ENCODE measurements at places on chromosomes 5 and 9.

DNA sequence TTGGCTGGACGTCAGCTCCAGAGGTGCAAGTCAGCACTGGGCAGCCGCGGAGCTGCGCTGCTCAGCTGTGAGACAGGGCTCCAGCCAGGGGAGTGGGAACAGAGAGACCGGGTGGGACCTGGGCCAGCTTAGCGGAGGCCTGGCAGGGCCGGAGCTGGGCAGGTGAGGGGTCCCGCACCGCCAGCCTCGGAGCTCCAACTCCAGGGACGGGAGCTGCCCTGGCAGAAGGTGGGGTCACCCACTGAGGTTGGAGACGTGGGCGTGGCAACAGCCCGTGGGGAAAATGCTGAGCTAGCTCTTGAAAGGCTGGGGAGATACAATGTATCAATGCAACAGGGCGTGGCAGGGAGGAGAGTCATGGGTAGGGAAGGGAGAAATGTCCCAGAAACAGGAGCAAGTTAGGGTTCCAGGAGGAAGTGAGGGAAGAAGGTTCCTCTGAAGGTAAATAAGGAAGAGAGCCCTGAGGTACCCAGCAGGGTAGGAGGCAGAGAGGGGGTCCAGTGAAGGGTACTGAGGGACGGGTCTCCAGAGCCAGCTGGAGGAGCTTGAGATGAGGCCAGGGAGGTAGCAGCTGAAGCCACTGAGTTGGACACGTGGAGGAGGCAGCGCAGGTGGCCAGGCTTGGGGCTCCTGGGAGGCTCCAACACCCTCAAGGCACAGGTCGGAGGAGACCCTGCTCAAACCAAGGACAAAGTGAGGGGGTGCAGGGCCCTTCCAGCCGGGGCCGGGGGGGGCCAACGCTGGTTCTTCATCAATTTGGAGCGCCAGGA, 736 bp upstream of the NKD2 start:
- DNase-seq = no peak

- DNase-seq = no peak
Observed at GRCh38 chr5:122805481-122805880, 30.6 kb downstream of the SNX2 start.

- DNase-seq = no peak
Observed at GRCh38 chr9:134993416-134993815, 75.7 kb upstream of the FCN1 start.

DNA sequence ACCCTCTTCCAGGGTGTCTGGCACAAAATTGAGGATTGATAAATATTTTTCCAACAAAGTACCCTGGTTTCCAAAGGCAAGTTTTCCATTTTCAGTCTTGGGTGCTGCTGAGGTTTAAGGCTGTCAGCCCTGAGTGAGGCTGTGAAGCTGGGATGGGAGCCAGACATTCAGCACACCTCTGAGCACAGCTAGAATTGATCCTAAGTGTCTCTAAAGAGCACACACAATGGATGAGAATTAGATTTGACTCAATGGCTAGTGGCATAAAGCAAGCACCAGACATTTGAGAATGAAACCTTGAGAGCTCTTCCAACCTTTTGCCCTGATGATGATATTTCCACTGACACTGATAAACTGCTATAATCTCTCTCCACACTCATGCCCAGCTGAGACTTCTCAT, 131.5 kb downstream of the MARCHF11 start:
- DNase-seq = no peak

- DNase-seq = peak; percentile 7
Observed at GRCh38 chr9:33465596-33466564, 7.8 kb downstream of the NOL6 start.

- no peak for DNase-seq
Observed at GRCh38 chr5:116559673-116560164, 14.9 kb downstream of the SEMA6A start.

- DNase-seq = no peak
Observed at GRCh38 chr5:169721771-169722170, 84.7 kb downstream of the DOCK2 start.

DNA sequence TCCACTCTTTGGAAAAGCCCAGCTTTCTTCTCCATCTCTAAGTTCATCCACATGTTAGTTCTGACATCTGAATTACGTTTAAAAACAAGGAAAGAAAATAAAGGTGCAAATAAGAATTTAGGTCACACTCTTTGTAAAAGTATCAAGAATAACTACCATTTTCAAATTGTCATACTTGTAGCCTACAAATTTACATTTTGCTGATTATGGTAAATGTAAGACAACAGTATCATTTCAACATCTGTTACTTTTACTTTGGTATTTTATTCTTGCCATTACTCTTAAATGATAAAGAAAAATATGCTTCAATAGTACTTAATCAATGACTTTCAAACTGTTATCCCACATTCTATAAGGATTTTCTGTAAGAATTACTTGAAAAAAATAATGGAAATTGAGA, 9.8 kb upstream of the PURA start:
- DNase-seq = no peak

DNA sequence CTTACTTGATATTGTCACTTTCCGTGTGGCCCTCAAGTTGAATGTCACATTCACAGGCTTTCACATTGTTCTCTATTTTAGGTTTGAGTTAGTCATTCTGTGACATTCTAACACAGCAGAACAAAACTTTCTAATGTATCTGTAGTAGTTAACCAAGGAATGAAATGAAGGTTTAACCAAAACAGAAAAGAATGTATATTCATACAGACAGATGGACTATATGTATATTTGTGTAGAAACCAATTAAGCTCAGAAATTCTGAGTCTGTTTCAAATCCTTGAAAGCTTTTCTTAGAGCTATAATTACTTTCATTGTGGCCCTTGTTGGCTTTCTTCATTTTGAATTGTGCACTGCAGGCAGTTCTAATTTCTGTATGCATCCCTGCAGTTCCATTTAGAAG, 654.7 kb downstream of the LRRC70 start:
- DNase-seq = no peak

GRCh38 chr5:173456181-173456580, 128.0 kb upstream of the STC2 start:
- no peak for DNase-seq

DNA sequence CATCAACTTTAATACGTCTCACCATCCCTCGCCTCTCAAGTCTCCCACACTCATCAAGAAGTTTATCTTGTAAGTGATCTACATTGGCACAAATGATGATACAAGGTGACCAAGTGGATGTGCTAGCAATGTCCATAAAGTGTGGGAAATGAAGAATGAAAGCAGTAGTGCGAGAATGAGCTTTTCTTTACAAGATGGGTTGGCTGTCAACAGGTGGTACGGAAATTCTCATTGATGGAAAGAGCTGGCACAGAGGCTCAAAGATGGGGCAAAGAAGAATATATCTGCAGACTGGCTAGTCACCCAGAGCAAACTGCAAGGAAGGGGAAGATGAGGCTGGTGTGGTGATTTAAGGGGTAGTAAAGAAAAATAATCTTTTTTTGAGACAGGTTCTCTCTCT, 640.8 kb downstream of the MAT2B start:
- no peak for DNase-seq

GRCh38 chr5:180315762-180316212, 23.9 kb upstream of the MAPK9 start:
- DNase-seq = peak; percentile 85

DNA sequence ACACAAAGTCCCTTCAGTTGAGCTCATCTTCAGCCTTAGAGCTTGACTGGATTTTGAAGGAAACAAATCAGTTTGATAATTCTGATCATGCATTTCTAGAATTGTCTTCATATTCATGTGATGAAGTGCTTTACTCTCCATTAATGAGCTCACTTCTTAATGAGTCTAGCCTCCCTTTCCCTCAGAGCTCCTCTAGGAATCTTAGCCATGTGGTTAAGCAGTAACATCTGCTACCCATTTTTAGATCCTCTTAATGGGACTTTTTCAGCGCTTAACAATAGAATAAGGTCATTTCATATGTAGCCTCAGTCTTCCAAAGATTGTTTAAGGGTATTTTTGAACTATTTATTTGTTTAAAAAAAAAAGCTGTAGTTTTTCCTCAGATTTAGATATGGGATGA, 36.9 kb upstream of the LURAP1L start:
- no peak for DNase-seq

- DNase-seq = no peak
Observed at GRCh38 chr9:2459756-2460155, 161.8 kb upstream of the VLDLR start.

DNA sequence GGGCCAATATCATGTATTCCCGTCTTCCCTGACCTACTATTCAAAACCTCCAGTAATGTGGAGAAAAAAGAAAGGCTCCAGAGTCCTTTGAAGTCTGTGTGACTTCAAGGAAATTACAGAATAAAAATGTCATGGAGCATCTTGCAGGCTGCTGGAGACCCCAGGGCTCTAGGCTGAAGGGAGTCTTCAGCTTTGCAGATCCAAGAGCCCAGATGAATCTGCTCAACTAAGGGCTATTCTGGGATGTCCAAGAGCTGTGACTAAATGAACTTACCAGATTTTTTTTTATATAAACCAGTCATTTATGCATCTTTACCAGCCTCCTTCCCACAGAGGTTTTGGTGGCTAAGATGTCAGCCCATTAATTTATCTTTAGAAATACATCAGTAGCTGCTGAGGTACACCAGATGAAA, 167.3 kb downstream of the MUSK start:
- no peak for DNase-seq

DNA sequence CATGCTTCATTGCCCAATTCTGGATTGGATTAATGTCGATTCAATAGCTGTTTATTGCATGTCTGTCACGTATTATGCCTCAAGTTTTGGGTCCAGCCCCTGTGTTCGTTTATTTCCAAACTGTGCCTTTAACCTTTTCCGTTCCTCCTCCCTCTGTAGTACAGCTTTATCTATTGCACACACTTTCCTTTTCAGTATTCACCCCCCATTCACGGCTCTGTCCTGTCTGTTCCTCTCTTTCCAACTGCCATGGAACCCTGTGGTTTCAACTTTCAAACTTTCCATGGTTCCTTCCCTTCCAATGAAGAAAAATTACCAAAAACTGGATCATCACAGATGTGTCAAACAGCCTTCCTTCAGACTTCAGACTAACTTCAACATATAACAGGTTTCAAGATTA, 17.1 kb downstream of the SMARCA2 start:
- no peak for DNase-seq

- DNase-seq = no peak
Observed at GRCh38 chr5:132396589-132397031, 27.1 kb downstream of the SLC22A5 start.

DNA sequence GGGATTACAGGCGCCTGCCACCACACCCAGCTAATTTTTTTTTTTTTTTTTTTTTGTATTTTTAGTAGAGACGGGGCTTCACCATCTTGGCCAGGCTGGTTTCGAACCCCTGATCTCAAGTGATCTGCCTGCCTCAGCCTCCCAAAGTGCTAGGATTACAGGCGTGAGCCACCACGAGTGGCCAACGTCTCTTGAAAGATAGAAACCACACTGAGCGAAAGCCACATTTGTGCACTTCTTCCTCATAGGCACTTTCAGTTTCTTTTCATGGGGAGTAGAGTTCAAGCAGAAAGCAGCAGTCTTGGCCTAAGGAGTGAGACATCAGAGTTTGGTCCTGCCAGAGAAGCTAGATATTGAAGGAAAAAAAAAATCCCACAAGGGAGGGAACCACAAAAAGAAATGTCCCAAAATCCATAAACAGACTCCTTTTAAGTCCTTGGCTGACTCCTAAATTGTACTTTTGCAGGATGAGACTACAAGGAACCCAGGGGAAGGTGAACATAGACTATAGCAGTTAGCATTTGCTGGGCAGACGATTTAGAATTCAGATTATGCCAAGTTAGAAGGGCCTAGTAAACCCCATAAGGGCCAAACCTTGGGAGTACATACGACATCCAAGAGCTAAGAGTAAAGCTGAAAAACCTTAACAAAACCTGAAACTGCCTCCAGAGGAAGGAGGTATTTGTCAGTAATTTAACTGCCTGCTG, 43.9 kb upstream of the GLIPR2 start:
- peak; percentile 67 for DNase-seq

DNA sequence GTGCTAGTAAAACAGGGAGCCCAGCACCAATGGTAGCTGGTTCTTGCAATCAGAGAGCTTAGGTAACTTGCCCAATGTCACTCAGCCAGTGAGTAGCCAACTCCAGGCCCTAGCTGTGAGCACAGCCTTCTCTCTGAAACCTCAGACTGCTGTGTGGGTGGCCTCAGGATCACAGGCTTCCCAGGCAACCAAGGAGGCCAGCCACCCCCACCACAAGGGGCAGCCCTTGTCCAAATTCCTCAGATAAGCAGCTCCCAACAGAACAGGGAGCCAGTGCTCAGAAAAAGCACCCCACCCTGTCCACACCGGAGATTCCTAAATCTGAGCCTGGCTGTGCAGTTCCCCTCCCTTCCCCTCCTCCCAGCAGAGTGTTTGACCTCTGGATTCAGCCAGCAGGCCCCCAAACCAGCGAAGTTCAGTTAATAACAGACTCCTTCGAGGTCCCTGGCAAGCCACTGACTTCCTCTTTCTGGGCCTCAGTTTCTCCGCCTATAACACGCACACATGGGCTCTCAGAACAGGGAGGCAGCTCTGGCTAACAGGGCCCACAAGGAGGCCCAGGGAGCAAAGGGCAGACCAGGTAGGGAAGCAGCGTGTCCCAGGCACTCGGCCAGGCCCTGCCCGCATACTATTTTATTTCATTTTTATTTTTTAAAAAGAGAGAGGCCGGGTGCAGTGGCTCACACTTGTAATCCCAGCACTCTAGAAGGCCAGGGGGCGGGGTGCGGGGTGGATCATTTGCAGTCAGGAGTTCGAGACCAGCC, 2.7 kb downstream of the EEIG1 start:
- DNase-seq = peak; percentile 30

Data from natural killer cell (primary cell).